ENCODE measurements at places on chromosomes 6 and 20.
A peak's percentile ranks its signal among the peaks of the same experiment; 100 is the strongest.

DNA sequence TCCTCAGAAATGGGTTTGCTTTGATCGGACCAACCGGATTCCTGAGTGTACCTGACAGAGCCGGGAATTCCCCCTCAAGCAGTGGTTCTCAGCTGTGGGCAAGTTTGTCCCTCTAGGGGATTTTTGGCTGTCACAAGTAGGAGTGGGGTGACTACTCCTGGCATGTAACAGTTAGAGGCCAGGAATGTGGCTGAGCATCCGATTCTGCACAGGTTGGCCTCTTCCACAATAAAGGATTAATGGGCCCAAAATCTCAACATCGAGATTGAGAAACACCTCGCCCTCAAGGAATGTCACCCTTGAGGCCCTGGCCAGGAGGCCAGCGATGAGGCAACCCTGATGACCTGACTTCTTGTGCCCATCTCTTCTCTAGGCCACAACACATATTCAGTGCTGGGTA is 7.9 kb downstream of the AGPAT4 start:
- DNase-seq: no peak

DNA sequence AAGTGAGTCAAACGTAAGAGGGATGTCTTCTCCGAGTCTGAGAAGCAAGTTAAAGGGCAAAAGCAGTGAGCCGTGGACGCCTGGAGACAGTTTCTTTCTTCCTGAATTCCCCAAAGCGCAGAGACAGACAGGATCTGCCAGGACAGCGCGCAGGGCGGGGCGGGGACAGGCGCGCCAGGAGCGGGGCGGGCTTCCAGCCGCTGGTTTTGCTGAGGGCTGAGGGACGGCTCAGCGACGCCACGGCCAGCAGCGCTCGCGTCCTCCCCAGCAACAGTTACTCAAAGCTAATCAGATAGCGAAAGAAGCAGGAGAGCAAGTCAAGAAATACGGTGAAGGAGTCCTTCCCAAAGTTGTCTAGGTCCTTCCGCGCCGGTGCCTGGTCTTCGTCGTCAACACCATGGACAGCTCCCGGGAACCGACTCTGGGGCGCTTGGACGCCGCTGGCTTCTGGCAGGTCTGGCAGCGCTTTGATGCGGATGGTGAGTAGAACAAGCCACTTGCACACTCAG is at the start of gene SCGN:
Gene SCGN, plus strand, starts transcription at position 209 of the 509 bp plus-strand sequence. Its CDS starts 189 bp downstream, at position 398.
- DNase-seq: peak; percentile 52

- no peak for DNase-seq
Observed at GRCh38 chr6:31971279-31971992, 502 bp downstream of the DXO start.

DNA sequence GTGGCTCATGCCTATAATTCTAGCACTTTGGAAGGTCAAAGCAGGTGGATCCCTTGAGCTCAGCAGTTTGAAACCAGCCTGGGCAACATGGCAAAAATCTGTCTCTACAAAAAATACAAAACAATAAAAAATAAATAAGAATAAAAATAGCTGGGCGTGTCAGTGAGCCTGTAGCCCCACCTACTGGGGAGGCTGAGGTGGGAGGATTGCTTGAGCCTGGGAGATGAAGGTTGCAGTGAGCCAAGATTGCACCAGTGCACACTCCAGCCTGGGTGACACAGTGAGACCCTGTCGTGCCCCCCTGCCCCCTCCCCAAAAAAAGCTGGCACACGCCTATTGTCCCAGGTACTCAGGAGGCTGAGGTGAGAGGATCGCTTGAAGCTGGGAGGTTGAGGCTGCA is 35.1 kb upstream of the SRPK1 start:
- DNase-seq: no peak

- no peak for DNase-seq
Observed at GRCh38 chr6:79436241-79436640, 101.0 kb downstream of the LCA5 start.

- DNase-seq: no peak
Observed at GRCh38 chr6:153129873-153130514, 1.1 kb downstream of the RGS17 start.

GRCh38 chr6:19332806-19333460 is 504.2 kb upstream of the ID4 start:
- no peak for DNase-seq

- no peak for DNase-seq
Observed at GRCh38 chr20:61192337-61192950, 59.6 kb upstream of the CDH4 start.

DNA sequence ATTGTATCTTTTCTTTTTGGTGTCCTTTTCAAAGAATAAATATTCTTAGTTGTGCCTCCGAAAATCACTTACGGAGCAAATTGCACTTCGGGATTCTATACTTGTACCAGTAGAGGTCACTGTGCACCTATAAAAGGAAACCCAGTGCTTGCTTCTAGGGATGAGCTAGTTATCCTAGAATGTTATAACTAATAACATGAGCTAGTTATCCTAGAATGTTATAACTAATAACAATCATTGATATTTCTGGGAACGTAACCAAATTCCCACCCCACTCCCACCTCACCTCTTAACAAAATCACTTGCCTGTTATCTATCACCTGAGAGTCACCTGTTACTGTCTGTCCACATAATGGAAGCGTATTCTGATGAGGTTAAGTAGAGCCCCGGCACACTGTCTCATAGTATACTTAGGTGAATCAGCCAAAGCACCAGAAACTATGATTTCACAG is 126.9 kb upstream of the TIAM2 start:
- DNase-seq: peak; percentile 28

GRCh38 chr6:53066077-53066417 is 843 bp downstream of the FBXO9 start:
- no peak for DNase-seq

Measured in foreskin melanocyte (primary cell).